ENCODE measurements at places on chromosomes 4 and X.
A peak's percentile ranks its signal among the peaks of the same experiment; 100 is the strongest.

- DNase-seq = no peak
Measured at GRCh38 chrX:97405031-97405660, 521.4 kb downstream of the RPA4 start.

DNA sequence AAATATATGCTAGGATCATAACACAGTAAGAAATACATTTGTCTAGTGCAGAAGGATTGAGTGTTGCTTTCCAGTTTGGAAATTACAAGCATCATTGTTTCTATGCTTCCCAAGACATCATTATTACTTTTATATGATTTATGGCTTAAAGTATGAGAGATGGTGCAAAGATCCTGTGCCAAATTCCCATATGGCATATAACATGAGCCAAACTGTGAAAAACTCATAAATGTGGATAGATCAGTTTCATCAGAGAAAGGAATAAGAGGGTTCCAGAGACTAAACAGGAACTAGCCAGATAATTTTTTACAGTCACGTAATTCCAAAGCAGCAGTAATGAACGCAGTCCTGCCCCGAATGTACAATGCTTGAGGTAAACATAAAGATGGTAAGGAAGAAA is 126.3 kb downstream of the PRDM5 start:
- no peak for DNase-seq

GRCh38 chr4:44671636-44672035 is 6.6 kb upstream of the GUF1 start:
- no peak for DNase-seq

DNA sequence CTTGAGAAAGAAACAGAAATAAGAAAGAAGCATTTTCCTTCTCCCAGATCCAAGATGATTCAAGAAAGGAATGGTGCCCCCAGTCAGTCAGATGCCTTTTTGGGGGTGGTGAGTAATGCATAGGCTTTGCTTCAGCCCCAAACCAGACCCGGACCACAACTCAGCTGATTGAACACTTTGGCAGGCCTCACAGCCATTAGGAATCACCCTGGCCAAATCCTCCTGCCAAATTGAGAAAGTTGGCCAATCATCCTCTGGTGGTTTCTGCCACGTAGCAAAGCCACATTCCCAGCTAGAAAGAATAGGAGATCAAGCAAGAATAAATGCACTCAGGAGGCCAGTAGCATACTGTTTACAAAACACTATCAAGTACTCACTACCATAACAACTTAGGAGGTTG is 33.7 kb downstream of the FRMD7 start:
- DNase-seq = no peak

DNA sequence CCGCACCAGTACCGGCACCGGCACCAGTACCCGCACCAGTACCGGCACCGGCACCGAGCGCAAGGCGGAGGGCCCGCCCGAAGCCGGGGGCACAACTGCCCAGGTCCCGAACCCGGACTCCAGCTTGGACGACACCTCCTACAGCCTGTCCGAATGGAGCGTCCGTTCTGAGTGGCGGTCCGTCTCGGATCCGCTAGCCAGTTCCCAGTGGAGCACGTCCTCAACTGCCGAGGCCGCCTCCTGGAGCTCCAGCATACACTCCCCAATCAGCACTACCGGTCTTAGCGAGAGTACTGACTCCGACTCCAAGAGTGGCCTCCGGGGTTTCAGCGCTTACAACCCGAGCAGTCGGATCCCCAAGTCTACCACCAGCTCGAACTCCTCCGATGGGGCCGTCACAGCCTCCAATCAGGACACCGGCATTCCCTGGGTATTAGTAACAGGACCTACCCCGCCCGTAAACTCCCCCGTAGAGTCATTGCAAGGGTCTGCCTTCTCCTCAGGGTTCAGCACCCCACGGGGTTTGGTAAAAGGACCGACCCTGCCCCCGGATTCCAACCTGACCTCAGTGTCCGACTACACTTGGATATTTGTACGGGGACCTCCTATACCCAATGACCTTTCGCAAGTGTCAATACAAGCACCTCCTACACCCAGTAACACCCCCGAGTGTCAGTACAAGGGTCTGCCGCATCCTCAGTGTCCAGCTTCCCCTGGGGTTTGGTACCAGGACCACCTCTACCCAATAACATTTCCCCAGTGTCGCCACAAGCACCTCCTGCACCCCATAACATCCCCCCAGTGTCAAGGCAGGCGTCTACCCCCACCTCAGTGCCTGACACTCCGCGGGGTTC is 721 bp upstream of the MAOA start:
- DNase-seq = peak; percentile 22

GRCh38 chr4:79050541-79050880 is 111.3 kb upstream of the PAQR3 start:
- no peak for DNase-seq

- no peak for DNase-seq
Measured at GRCh38 chrX:13645464-13646153, 7.3 kb upstream of the TCEANC start.

DNA sequence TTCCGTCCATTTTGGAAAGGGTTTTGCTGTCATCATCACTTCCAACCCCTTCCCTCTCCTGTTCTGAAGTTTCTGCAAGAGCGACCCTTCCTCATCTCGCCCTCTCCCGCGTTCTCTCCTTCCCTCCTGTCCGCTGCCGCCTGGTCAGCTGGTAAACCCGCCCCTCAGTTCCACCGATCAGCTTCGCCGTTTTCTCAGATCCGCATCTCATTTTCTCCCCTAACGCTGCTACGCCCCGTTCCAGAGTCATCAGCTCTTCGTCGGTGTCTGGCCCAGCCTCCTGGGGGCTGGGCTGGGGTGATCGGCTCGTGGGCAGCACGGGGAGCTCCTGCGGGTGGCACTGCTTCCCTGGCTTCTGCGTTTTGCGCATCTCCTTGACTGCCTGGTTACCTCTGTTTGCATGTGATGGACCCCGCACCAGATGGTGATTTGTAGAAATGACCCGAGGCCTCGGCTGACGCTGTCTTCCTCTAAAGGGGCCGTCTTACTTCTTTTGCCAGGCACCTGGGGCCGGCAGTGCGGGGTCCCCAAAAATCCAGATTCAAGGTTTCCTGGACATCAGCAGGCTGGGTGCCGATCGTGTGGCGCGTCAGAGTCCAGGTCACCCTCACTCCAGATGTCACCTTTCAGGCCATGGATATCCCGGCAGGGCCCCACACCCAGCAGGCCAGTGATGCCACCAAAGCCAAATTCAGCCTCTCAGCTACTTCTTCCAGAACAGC is 13.4 kb downstream of the CTBP1 start:
- no peak for DNase-seq

DNA sequence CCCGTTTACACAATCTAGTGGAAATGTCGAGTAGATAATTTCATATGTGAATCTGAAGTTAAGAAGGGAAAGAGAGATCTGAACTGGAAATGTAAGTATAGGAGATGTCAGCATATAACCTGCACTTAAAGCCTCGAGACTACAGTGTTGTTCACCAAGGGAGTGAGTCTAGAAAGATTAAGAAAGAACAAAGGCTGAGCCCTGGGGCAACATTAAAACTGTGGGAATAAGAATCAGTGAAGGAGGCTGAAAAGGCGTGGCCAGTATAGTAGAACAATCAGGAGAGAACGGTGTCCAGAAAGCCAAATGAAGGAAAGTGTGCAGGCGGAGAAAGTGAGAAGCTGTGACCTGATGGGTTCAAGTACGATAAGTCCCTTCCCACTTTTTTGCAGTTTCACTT is 118.8 kb upstream of the TENM3 start:
- DNase-seq = no peak

DNA sequence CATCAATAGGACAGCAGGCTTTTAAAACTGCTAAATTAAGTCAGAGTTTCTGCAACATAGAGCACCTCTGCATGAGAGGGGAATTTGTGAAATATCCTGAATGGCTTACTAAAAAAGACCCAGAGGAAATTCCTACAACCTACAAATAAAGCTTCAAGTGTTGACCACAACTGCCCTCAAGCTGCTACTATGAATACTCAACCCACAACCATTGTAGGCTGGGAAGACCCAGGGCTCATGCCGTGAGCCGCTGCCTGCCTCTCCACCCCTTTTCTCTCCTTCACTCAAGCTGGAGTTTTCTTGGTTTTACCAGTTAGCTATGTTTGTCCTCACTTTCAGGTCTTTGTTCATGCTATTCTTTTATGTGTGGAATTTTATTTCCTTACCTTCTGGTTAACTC is 151.6 kb downstream of the EMCN start:
- DNase-seq = no peak

DNA sequence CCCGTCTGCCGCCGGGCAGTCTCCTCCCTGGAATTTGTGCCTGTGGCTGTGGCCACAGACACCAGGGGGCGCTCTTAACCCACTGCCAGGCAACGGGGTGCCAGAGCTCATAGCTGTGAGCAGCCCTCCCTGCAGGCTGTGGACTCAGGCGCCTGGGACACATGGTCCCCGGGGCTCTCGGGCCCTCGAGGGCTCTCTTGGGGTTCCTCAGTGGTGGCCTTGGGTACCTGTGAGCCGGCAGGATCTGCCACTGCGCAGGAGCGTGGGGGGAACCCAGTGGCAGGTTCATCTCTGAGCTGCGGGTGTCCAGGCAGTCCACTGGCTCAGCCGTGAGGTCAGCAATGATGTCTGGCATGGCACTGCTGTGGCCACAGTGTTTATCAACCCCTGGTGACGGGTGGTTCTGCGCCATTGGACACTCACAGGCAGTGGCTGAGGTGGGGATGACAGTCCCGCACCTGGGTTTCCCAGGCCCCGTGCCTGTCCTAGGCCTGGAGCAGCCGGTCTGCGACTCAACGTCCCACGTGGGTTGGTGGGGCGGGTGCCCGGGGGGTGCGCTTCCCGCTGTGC is 37.2 kb downstream of the PCGF3 start:
- peak; percentile 50 for DNase-seq

DNA sequence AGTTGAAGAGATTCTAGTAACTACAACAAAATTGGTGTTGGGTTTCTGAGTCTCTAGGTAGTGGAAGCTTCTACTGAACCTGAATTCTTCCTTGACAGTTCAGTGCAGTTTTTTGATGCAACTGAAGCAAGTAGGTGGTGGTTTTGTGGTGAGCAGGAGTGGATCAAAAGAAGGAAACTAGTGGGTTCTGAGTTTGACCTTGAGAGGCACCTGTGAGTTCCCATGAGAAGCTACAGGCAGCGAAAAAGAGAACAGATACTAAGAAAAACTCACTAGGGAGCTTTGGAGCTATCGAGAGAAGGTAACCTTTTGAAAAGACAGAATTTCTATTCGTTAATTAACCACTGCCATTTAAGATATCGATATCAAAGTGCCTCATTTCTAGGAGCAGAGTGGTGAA is 145.2 kb downstream of the PDHA2 start:
- no peak for DNase-seq
